SK-MEL-5 (cell line): ENCODE measurements at places on chromosomes 5 and 9. TPM values are rescaled to one million over a fixed set of nuclear protein-coding genes. Genes with fewer than 3 reads are reported as not detected.

DNA sequence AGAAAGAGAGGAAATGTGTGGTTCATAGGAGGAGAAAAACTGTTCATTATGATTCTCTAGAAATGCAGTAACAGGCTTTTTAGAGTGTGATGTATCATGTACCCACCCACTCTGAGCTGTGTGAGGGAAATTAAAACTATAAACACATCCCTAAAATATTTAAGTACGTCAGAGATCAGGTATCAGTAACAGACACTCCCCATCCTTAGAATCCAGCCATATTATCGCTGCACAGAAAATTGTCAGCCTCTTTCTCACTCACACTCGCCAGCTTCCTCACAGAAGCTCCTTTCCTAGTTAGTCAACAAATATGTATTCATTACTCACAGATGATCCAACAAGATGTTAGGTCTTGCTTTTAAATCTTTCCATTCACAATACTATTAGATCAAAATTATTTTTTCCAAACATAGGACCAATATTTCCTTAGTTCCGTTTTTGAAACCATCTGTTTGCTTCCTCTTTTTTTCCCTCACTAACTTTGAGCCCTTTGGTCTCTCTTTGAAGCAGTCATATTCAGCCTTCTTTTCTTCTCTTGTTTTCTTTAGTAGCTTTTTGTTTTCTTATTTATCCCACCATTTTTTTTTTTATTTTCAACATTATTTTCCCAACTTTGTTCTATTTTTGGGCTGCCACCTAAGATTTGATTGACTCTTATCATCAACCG lies 13.6 kb upstream of the MAST4 start:
- DNase-seq: no peak

- no peak for DNase-seq
These were observed 26.1 kb upstream of the GLRA1 start for GRCh38 chr5:151950706-151951105.

DNA sequence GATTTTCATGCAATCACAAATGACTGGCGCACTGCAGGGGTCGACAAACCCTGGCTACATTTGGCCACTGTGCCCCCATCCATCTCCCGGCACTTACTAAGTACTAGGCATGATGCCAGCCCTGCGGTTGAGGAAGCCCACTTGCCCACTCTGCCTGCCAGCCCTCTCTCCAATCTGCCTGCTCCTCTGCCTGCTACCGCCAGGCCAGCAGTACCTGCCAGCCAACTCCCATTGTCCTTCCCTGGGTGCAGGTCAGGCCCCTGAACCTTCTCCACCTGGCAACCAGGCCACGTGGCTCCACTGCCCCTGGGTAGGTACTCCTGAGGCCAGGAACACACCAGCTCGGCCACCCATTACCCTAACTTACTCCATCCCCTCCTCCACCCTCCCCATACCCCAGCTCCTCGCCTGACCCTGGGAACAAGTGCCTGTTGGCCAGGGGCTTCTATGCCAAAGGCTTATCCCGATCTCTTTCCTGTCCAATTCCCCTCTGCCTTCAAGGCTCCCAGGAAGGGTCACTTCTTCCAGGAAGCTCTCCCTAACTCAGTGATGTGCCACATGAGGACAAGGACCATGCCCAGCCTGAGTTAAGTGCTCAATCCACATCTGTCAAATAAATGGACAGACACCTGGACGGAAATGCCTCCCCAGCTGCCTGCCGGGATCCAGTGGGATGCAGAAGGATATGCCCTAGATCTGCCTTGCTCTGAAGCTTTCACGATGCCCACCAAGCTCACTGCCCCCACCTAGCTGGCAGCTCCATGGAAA lies 6.6 kb downstream of the EEIG1 start:
- no peak for DNase-seq

The BSPRY gene
- not detected in 2 replicates for total RNA-seq

The SECISBP2 gene
- 44.9 and 50.7 TPM in 2 replicates for total RNA-seq
